ENCODE measurements at places on chromosomes 3 and 15.

- no peak for DNase-seq
Measured at GRCh38 chr15:40976819-40977218, 23.5 kb downstream of the CHAC1 start.

DNA sequence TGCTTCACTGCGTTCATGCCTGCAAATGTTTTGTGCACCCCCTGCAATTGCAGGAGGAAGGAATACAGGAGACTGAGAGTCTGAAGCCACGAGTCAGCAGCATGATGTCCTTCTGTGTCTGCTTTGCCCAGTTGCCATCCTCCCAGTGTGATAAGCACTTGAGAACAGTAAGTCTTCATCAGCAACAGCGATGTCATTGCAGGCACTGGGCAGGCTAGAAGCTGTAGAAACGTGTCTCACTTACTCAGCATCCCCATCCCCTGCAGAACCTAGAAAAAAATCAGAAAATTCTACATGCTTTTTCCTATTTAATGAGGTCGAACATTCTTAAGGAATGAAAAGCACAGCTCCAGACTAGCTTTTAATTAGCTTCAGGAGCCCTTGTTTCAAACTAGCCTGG, 156.5 kb upstream of the LPP start:
- DNase-seq: no peak

DNA sequence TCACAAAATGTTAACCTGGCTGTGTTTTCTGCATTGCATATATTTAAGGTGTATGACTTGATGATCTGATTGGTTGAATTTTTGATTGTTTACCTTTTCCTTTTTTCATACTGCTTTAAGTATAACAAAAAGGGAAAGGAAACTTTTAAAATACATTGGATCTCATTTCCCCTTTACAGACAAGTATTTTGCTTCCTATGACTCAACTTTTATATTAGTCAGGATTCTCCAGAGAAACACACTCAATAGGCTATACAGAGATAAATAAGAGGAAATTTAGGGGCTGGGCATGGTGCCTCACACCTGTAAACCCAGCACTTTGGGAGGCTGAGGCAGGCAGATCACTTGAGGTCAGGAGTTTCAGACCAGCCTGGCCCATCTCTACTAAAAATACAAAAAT, 205.8 kb downstream of the TJP1 start:
- DNase-seq: no peak

- DNase-seq: no peak
Measured at GRCh38 chr15:85026304-85027032, 44.8 kb downstream of the PDE8A start.

- DNase-seq: no peak
Measured at GRCh38 chr15:77015646-77016320, 20.9 kb downstream of the PSTPIP1 start.

GRCh38 chr15:62469478-62469873, 304.4 kb upstream of the C2CD4B start:
- DNase-seq: no peak

- DNase-seq: no peak
Measured at GRCh38 chr15:100311154-100311625, 30.6 kb downstream of the ADAMTS17 start.

DNA sequence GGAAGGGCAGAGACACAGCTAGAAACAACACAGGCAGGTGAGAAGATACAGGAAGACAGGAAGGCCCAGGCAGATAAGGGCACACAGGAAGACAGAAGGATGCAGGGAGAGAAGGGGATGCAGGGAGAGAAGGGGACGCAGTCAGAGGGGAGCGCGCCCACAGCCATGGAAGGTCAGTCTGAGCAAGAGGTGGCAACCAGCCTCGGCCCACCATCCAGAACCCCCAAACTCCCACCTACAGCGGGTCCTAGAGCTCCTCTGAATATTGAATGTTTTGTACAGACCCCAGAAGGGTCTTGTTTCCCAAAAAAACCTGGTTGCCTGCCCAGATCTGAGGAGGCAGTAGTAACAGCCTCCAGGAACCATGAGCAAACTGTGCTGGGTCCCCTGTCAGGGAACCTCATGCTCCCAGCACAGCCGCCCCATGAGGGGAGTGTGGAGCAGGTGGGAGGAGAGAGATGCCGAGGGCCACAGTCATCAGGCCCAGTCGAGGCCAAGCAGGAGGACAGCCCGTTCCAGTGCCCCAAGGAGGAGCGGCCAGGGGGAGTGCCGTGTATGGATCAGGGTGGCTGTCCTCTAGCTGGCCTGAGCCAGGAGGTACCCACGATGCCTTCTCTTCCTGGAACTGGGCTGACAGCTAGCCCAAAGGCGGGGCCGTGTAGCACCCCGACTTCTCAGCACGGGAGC, 27.6 kb upstream of the SLC28A1 start:
- DNase-seq: no peak

GRCh38 chr15:32982001-32982400, 212.5 kb downstream of the FMN1 start:
- no peak for DNase-seq
